Stimulated activated CD4-positive, alpha-beta T cell treated with anti-CD3 and anti-CD28 coated beads, Interleukin-15, amount 100 ng/mL, for 1 hour (primary cell): ENCODE measurements at places on chromosomes 16 and 17.

DNA sequence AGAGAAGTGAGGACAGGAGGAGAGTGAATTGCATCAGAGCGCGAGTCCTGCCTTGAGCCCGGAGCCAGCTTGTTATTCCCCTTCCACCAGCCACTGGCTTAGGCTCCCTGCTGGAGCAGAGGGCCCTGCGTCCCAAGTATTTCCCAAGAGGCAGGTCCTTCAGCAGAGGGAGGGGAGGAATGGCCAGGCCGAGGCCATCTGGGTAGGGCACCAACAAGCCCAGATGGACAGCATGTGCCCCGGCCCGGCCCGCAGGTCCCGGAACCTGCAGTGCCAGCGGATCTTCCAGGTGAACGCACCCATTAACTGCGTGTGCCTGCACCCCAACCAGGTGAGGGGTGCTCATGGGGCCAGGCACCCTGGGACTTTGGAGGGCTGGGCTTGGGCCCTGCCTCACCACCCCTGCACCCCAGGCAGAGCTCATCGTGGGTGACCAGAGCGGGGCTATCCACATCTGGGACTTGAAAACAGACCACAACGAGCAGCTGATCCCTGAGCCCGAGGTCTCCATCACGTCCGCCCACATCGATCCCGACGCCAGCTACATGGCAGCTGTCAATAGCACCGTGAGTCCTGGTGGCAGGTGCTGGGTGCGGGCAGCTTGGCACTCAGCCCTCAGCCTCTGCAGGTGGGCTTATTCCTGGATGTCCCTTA, 1.7 kb downstream of the MLST8 start:
- no peak for DNase-seq

GRCh38 chr16:67154578-67155294, 3.9 kb upstream of the B3GNT9 start:
- no peak for DNase-seq

DNA sequence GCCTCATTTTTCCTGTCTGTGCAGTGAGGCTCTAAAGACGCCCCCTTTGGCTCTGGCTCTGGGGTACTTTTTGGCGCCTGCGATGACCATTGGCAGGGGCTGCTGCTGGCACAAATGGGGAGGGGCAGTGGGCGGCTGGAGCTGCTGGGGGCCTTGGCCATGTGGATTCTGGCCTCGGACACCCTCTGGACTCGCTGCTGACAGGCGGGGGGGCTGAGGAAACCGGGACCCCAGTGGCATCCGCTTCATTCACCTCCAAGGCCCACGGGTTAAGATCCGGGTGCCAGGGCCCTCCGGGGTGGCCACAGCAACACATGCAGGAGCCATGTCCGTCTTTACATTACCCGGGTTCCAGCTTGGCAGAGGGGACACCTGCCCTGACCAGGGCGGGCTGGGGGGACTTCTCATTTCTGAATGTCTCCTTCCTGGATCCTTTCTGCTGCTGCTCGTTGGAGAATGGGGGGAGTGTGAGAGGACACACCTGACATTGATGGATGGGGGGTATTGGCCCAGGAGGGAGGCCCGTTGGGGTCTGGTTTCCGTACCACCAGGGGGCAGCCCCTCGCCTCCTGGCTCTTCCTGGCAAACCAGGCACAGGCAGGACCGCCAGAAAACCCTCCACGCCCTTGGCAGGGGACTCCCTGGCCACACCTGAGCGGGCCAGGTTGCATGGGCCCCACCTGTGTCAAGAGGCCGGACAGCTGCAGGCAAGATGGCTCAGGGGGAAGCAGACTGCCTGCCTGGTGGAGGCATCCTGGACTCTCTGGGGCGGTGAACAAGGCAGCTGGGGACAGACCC, 21.8 kb downstream of the GSE1 start:
- DNase-seq: no peak

GRCh38 chr16:65123396-65124211, 1.7 kb upstream of the CDH11 start:
- DNase-seq: no peak

DNA sequence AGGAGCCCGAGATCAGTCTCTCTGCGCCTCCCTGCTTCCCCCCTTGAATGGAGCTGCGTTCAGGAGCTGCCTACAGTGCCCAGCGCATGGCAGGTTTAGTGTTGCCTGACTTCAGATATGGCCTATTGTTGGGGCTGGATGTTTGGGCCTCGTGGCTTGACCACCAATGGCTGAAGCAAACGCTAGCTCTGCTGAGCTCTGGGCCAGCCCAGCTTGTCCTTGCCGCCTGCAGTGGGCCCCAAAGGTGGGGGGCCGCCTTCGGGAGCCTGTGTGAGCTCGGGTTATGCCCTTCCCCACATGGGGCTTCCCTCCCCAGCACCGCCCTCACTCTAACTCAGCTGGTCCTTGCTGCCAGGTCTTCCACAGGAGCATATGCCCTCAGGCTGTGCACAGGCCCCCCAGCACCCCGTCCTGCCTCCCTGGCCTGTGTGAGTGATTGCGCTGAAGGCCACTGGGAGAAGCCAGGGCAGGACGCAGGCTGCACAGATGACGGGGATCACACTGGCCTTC, 2.0 kb upstream of the METTL26 start:
- no peak for DNase-seq

DNA sequence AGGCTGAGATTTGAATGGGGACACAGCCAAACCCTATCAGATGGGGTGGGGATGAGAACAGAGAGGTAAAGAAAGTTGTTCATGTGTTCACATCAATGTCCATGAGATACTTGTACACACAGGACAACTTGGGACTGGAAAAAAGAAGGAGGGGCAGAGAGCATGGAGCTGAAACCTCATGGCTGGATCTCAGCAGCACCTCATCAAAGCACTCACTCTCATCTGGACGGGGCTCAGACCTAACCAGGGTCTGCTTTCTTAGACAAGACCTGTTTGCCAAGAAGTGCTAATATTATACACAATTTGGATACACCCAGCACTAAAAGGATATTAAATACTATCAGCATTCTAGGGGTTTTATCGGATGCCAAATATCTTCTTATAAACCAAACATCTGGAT, 399.8 kb downstream of the SLC39A11 start:
- no peak for DNase-seq

- DNase-seq: no peak
These were observed 15.5 kb downstream of the DYNC1LI2 start for GRCh38 chr16:66735891-66736290.

- DNase-seq: no peak
These were observed 13.3 kb upstream of the NUDT16L1 start for GRCh38 chr16:4679850-4680636.

GRCh38 chr16:66850115-66850815, 6.1 kb downstream of the CA7 start:
- no peak for DNase-seq

GRCh38 chr17:57888311-57889216, 38.7 kb upstream of the MRPS23 start:
- no peak for DNase-seq

DNA sequence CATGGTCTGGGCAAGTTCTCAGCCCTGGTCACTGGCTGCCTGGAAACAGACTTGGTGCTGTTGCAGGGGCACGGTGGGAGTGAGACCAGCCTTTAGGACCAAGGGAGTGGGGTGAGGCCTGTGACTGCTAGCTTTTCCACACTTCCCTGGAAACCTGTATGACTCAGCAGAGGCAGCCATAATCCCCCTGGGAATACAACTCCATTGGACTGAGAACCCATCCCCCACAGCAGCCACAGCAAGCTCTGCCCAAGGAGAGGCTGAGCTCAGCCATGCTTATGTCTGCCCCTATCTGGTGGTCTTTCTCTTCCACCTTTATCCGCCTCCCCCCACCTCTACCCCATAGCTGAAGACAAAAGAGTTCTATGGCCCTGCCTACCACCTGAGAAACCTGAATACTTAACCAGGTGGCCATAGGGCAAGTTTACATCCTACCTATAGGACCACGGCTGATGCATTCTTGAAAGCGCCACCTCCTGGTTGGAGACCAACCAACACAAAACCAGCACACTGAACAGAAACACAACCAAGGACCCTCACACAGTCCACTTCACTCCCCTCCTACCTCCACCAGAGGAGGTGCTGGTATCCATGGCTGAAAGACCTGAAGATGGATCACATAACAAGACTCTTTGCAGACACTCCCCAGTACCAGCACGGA, 816.2 kb upstream of the SOX9 start:
- DNase-seq: no peak

GRCh38 chr17:36183001-36183971, 6.8 kb upstream of the TBC1D3B start:
- no peak for DNase-seq

DNA sequence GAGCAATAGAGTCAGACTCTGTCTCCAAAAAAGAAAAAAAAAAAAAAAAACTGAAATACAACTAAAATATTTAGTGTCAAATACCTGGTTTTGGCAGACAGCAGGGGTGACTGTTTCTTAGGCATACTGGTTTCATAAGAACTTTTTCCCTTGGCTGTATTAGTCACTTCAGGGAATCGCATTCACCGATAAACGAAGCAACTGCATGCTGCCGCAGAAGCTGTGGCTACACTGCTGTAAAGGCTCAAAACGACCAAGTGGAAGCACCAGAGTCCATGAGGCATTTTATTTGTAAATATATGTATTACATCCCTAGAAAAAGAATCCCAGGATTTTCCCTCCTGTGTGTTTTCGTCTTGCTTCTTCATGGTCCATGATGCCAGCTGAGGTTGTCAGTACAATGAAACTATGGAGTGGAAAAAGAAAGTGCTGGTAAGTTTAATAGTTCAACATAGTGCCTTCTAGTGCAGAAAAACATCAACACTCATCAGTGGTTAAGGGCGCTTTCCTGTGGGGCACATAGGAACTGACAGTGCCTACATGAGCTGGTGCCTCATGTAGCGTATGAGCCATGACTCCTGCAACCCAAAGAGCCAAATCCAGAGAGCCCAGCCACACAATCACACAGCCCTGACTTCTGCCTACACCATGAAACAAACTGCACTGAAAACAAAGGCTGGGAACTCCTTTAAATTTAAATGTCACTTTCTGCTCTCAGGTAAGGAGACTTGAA, 7.3 kb downstream of the RPS15A start:
- no peak for DNase-seq

DNA sequence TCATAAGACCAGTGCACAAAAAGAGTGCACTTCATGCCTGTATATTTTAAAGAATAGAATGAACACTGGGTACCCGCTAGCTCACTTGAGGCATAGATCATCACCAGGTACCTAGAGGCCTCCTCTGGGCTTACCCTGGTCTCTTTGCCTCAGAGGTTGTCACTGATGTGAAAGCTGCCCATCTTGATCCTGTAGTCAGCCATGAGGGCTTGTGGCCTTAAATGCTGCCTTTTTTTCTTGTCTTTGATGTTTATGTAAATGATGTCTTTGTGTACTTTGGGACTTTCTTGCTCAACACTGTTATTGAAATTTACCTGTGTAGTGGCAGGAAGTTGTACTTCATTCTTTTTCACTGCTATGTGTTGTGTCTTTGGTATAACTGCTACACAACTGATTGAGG, 26.8 kb upstream of the SLC5A10 start:
- no peak for DNase-seq

GRCh38 chr17:2095536-2095910, 40.6 kb downstream of the HIC1 start:
- no peak for DNase-seq

DNA sequence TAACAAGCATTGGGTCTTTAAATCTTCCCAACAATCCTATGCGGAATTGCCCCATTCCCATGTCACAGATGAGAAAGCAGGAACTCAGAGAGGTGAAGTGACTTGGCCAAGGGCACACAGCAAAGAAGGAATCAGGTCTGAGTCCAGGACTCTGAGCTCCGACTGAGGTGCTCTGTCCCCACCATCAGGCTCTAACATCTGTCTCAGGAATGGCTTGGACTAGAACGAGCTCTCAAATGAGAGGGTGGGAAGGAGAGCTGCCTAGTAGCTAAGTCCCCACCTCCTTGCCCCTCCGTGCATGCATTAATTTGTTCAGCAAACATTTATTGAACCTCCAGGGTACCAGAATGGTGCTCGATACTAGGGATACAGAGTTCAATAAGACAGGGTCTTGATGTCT, 26.7 kb downstream of the ABCC3 start:
- no peak for DNase-seq

DNA sequence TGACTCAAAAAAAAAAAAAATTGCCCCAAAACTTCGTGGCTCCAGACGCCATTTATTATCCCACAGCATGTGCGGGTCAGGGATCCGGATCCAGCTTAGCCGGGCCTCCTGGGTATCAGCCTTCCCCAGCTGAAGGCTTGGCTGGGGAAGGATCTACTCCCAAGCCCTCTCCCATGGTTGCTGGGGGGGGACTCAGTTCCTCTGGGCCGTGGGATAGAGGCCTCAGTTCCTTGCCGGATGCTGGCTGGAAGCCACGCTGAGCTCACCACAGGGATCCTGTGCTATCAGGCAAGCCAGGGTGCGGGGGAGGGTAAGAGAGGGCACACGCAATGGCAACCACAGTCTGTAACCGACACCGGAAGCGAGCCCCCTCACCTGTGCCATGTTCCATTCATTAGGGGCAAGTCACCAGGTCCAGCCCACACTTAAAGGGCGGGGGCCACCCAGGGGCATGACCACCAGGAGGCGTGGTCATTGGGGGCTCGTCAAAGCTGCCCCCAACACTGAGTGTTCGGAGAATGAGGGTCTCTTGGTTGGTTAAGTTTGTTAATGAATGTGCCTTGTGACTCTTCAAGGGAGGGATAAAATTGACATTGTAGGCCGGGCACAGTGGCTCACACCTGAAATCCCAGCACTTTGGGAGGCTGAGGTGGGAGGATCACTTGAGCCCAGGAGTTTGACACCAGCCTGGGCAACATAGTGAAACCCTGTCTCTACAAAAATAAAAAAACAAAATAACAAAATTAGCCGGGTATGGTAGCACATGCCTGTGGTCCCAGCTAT, 210.0 kb upstream of the GSE1 start:
- DNase-seq: no peak

GRCh38 chr17:68867759-68868516, 87.3 kb downstream of the ABCA8 start:
- DNase-seq: no peak

- DNase-seq: no peak
These were observed 80.1 kb downstream of the SOCS1 start for GRCh38 chr16:11175787-11176341.

GRCh38 chr16:26505496-26505895, 561.2 kb upstream of the C16orf82 start:
- no peak for DNase-seq
